ENCODE measurements at places on chromosomes 3 and 15.

DNA sequence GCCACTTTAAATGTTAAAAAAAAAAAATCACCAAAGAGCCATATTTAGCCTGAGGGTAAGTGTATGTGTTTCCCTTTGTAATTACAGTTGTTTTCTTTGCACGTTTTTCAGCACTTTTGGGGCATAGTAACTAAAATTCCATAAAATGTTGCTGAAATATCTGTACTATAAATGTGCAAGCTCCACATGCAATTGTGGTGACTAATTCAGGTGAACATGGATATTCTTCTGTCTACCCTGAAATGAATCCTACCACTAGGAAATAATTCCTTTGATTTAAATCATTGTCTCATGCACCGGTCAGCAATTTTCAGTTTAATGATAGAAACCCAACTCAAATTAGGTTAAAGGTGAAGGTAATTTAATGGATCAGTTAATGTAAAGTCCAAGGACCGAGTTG is 13.1 kb upstream of the TFG start:
- no peak for DNase-seq

DNA sequence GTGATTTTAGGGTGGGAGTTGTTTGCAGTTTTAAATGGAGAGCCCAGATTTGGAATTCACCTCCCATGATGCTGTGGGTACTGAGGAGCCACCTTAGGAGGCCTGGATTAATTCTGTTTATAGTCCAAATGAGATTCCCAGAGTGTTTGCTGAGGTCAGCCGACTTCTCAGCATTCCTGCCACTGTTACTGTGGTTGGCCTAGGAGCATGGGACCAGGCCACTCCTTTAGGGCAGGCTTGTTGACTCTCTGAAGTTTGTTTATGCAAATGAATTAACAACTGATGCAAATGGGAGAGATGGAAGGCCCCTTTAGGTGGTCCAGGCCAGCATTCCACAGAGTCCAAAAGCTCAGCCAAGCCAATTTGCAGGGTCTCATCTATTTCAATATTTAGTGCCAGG is 46.1 kb downstream of the CACNA2D3 start:
- no peak for DNase-seq

- no peak for DNase-seq
Measured at GRCh38 chr15:23762026-23762425, 74.9 kb upstream of the NDN start.

GRCh38 chr3:143977341-143978262 is 6.0 kb downstream of the DIPK2A start:
- peak; percentile 78 for DNase-seq

GRCh38 chr3:181699171-181699903 is 12.4 kb upstream of the SOX2 start:
- peak; percentile 12 for DNase-seq
